ENCODE measurements at places on chromosomes 7 and 10.

DNA sequence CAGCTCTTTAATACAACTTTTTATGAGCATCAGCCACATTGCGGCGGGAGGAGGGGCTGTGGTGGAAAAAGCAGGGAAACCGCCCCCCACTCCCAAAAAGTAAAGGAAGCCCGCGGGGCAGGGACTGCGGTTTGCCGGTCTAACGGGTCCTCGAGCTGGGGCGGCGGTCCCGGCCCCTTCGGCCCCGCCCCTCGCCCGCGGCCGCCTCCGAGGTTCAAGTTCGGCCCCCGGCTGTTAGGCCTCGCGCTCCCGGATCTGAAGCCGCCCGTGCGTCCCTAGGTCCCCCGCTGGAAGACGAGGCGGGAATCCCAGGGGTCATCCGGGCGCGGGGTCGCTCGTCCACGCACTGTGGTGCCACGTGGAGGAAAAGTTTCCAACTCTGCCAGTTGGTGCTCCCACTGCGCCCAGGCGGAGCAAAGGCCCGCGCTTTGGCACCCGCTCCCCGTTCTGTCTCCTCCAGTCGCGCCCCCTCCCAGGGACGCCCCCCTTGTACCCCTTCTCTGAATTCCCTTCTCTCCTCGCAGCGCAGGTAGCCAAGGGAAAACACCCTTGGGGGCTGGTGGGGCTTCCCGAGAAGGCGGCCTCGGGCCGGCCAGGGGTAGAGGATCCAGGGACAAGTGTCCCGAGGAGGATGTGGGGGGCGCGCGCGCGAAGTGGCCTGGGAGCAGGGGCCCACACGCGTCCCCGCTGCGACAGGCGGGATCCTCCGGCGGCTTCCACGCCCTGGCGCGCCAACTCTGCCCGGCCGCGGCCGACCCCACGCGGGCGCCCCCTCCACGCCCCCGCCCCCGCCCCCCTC lies 798 bp upstream of the AUTS2 start:
- no peak for DNase-seq

DNA sequence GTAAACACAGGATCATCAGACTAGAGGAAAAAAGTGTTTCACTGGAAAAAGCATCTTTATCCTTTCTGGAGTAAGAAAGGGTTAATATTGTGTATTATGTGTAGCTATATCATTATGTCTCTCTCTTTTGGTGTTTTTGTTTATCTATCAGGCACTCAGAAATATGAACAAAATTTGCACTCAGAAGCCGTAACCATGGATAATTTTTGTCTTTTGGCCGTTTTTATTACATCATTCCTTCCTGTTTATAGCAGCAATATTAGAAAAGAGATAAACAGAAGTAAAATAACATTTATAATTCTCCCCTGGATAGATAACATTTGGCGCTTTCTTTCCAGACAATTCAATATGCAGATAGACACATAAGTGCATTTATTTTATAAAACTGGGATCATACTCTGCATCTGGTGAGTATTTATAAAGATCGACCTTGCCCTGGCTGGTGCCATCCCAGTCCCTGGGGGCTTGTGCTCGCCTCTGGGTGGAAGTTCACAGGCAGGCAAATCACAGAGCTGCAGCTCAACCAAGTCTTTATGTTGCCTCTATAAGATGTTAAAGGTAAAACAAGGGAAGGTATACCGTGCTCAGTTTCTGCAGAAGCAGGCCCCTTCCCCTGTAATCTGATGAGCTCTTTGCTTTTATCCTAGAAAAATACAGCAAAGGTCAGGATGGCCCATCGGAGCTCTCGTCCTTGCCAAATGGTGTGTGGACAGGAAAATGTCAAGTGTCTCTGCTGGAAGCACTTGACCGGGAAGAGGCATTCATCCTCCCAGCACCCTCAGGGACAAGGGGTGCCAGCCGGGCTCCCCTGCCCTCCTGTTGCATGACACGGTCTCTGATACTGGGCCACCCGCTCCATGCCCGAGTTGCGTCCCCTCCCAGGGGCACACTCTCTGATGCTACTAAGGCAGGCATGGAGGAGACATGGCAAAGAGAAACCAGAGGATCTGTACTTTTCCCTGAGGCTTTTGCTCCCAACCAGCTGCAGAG lies 43.9 kb downstream of the PYROXD2 start:
- DNase-seq, result no peak

DNA sequence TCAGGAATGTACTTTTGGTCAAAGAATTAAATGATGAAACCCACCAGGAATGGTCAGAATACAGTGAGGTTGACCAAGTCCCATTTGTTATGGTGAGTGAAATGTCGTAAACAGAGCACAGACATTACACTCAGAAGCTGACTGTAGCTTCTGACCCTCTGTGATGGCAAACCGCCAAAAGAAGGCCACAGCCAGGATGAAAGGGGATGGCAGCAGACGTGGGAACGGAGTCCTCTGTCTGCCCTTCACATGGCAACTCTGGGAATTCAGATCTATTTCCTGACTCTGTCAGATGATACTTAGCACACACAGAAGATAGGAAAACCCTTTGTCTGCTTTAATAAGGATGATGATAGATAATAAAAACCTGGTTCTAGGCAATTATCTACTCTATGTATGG lies 757.1 kb downstream of the SORCS3 start:
- no peak for DNase-seq

DNA sequence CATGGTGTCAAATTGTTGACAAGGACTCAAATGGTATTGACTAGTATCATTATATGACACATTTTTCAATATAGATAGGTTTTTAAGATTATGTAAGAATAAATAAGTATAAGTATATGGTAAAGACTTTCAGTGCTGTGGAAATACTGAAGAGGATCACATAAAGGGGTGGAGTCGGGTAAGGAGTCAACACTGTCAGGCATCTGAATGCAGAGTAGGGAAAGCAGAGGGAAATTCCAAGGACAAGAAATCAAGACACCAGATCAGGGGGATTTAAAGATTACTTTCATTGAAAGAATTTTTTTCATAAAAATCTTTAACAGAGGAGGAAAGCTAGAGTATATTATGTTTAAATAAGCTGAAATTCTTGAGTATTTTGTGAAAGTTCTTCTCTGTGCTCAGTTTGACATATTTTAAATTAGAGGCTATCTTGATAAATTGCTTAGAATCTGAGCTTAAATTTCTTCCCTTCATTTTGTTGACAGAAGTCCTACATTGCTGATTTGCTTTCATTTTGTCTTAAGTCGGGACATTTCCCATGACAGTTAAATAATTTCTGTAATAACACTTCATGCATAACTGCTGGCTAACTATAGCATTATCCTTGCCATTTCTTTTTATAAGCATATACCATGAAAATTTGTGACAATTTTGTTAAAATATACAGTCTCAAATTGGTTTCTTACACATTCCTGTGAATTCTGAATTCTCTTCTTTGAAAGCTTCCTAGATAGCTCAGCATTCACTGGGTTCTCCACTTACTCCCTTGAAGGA lies 244.3 kb downstream of the PRKG1 start:
- DNase-seq, result no peak

- DNase-seq, result no peak
Measured at GRCh38 chr10:48274636-48275035, at the start of gene FRMPD2. TSS of gene FRMPD2 (minus strand) at chr10:48274696. CDS start at chr10:48274567, 129 bp downstream.

DNA sequence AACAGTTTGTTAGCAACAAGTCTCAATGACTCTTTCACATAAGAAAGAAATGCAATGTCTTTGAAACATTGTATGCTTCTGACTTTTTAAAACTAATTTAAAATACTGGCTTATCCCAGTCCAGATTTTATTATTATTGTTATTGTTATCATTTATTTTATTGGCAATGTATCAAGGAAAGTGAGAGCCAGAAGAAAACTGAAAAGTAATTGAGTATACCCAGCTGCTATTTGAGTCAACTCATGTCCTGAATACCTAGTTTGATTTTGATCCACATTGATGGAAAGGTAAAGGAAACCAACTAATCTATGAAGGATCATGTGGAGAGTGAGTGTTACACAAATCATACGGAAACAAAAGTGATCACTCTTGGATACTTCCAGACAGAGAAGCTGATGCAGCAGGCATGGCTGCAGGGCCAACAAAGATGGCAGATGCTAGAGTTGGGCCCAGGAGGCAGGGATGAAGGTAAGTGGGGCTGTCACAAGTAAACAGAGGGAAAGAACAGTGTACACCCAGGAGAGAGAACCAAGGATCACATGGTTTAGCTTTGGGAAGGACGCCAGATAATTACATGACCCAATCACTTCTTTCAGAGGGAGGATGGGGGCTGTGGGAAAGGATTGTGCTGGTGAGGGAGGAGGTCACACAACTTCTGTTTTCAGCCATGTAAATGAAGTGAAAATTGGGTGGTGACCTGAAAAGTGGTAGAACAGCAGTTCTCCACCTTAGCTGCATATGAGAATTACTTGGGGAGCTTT lies 179.2 kb upstream of the NAMPT start:
- DNase-seq, result no peak

GRCh38 chr7:79512261-79512660 lies 58.8 kb upstream of the MAGI2 start:
- DNase-seq, result no peak

- DNase-seq, result no peak
Measured at GRCh38 chr7:17301471-17302456, 3.3 kb downstream of the AHR start.

DNA sequence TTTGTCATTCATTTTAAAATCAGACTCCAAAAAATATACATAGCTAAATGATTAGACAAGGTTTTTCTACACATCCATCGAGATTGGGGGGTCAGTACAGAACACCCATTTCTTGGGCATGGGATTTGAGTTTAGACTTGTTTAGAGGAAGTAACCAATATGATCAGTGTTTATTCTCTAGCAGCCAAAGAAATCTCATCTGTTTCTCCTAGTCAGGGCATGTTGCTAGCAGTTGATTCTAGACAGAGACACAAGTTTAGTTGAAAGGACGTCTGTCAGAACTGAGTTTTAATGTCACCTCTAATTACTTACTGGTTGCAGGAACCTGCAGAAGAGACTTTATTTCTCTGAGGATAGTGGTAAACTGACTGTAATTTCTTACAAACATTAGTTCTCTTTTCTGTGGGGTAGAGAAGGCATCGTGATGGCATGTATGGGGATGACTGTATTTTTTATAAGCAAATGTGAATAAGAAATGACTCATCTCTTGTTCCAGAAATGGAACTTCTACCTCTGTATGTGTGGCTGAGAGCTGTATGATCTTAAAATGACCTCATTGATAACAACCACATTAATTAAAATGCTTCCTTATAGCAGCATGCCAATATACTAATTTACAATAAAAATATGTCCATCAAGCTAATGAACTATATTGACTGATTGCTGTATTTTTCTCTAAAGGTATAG lies 30.6 kb upstream of the RHOBTB1 start:
- no peak for DNase-seq

- DNase-seq, result no peak
Measured at GRCh38 chr10:28569506-28570159, 36.7 kb downstream of the WAC start.

DNA sequence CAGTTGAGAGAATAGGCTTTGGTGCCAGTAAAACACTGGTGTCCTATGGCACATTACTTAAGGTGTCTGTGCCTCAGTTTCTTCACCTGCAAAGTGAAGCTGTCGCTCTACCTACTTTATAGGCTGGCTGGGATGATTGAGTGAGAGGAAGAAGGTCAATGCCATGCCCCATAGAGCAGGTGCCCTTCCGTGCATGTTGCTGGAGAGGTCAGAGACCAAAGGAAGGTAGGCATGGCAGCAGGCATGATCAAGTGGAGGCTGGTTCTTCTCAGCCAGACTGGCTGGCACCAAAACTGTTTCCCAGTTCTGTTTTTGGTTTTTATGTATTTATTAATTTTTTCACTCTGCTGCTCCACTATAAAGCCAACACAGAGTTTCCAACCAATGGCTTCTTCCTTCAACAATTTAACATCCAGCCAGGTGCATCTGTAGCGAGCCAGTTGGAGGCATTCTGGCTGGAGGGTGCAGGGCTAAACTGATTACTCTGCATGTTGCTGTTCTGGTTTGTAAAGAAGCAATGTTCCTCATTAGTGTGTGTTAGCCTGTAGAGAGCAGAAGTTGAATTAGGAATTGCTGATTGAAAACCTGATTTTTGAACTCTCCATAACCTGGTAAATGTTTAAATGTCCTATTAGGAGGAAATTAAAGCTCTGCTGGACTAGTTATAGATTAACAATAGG lies 144.3 kb upstream of the TNS3 start:
- DNase-seq, result no peak

GRCh38 chr10:31792745-31793144 lies 135.9 kb downstream of the ARHGAP12 start:
- no peak for DNase-seq

DNA sequence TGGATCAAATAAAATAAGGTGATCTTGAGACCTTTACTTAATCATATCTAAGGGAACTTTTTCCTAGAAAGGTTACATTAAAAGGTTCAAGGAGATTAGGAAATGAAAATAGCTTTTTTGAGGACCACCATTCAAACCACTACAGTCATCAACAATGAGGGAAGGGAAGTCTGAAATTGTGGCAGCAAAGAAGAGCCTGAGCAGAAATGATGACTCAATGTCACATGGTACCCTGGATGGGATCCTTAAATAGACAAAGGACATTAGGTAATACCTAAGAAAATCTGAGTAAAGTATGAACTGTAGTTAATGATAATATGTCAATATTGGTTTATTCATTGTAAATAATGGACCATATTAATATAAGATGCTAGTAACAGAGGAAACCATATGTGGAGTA lies 236.0 kb downstream of the SEMA3D start:
- no peak for DNase-seq

GRCh38 chr10:47060993-47061500 lies 149.8 kb downstream of the PTPN20 start:
- no peak for DNase-seq

- no peak for DNase-seq
Measured at GRCh38 chr10:129174232-129175014, 292.6 kb upstream of the MGMT start.

All from activated effector memory CD4-positive, alpha-beta T cell treated with Interleukin-2 at 50 U/mL for 16 hours (primary cell).